COR-L47 (cell line): ENCODE measurements at places on chromosomes 16 and 17.

- DNase-seq = no peak
Observed at GRCh38 chr16:87694441-87695125, 71.2 kb downstream of the KLHDC4 start.

DNA sequence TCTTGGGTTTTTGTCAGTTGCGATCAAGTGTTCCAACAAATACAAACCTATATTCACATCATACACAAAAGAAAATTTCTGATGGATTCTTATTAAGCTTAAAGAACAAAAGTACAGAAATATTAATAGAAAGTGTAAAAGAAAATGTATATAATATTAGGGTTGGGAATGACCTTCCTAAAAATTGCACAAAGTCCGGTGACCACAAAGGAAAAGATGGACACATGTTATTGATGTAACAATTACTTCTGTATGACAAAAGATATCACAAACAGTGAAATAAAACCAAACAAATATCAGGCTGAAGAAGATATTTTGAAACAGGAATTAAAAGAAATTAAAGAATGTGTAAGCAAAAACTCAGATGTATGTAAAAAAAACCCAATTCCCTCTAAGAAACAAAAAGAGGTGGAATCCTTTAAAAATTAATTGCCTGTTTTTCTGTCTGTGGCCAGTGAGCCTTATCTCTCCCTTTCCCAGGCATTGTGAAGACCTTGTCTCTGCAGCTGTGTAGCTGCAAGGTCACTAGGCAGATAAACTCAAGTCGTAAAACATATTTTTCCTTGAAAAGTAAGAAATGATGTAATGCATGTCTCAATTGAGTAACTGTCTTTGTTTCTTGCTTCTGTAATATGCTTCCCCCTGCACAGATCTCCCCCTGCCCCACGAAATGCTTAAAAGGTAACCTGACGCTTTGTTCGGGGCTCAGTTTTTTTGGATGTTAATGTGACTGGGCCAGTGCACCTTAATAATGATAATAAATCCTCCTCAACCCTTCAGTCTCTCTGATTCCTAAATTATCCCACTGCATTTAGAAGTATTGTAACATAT, 2.8 kb downstream of the ST6GALNAC1 start:
- DNase-seq = no peak

DNA sequence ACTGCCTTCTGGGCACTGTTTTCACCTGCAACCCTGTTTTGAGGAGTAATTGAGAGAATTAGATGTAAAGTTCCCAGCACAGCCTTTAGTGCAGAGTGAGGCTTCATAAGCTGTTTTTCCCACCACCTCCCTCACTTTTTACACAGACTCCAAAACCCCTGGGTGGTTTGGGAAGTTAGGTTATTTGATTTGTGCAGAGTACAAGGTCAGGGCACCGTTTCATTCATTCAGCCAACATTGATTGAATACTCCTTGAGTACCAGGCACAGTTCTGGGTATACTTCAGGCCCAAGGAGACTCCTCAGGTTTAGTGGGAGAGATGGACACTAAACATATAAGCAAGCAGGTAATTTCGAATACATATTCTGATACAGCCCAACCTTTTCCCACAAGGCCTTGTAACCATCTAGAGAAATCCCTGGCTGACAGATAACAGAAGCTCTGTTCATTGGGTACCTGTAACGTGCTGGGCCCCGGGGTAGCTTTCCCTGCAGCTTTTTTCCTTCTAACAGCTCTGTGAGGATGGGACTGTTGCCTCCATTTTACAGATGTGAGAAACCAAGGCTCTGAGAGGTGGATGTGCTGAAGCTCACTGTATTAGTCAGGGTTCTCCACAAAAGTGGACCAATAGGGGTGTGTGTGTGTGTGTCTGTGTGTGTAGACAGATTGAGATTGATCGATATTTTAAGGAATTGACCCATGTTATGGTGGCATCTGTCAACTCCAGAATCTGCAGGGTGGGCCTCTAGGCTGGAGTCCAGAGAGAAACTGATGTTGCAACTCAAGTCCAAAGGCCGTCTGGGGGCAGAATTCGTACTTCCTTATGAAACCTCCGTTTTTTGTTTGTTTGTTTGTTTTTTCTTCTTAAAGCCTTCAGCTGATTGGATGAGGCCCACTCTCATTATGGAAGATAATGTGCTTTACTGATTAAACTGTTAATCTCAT, 234.7 kb downstream of the SNX29 start:
- no peak for DNase-seq

DNA sequence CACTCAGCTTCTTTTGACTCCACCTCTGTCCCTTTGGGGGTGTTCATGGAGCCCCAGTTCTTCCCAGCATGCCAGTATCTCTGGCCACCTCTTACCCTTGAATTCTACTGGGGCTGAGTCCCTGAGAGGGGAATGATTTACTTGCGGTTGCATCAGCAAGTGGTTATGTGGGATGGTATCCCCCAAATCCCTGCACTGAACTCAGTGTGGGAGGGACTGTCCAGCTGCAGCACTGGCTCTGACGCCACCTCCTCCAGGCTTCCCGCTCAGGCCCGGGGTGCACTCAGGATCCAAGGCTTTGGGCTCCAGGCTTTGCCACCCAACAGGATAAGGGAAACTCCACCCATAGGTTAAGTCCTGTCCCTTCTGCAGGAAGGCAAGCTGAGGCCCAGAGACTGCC, 21.1 kb upstream of the BRD7 start:
- no peak for DNase-seq

DNA sequence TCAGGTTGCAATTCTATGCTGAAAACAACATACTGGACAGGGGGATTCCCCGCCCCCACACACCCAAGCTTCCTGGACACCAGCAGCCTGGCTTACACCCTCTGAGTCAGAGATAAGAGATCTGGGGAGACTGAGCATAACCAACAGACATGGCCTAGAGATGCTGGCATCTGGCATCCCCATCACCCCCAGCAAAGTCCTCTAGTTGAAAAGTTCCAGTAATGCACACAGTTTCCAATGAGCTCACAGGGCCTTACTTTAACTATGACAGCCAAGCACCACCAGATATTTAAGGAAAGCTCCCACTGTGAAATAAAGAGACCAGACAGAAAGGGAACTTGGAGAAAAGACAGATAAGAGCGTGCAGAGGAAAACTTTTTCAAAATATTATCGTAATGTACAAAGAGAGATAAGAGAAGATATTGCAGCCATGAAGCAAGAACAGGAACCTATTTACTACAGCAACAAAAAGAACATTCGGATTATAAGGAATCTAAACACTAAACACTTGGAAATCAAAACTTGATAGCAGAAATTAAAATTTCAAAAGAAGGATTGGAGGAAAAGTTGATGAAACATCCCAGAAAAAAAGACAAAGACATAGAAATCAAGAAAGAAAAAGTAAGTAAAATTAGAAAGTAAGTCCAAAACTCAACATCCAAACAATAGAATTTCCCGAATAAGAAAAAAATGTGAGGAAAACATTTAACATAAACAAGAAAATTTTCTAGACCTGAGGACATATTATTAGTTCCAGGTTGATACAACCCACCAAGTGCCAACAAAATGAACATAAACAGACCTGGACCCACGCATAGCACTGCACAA, 17.2 kb upstream of the ALOX15 start:
- DNase-seq = no peak

DNA sequence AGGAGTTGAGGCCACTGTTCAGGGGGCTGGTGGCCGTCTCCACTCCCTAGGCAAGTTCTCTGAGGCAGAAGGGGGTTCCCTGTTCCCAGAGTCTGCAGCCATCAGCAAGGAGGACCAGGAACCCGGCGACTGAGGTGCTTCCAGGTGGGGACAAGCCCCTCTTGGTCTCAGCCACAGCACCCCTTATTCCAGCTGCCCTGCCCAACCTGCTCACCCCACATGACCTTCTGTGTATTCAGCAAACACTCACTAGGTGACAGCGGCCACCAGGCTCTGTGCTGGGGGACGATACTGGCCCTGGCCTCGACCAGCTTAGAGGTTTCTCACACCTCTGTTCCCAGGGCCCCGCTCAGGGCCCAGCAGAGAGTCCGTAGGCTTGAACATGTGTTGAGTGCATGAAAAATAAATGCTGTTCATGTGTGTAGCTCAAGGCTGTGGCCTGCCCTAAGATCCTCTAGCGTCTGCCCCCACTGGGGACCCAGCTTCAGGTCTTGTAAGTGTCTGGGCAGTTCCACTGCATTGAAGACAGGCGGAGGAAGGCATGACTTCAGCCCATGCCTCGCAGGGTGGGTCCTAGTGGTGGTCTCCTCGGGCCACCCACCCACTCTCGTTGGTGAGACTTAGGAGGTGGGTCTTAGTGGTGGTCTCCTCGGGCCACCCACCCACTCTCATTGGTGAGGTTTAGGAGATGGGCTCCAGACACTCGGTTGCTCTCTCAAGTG, 44.2 kb downstream of the NT5M start:
- no peak for DNase-seq

GRCh38 chr17:79220713-79221291, 146.2 kb downstream of the ENGASE start:
- no peak for DNase-seq

DNA sequence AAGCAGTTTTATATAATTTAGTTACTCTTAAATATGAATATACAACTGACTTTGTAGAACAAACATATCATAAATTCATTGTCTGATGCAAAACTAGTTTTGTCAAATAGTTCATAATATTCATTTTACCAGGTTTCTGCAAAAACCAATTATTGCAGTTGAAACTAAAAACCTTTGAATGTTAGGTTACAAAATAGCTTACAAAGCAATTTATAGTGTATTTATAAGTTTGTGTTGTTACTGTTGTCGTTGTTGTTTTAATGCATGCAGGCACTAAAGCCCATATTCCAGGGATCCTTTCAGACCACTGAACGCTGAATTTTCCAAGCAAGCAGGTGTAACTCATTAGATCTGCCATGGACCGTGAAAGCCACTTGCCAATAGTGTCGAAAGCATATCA, 427.6 kb downstream of the ZFHX3 start:
- DNase-seq = no peak

DNA sequence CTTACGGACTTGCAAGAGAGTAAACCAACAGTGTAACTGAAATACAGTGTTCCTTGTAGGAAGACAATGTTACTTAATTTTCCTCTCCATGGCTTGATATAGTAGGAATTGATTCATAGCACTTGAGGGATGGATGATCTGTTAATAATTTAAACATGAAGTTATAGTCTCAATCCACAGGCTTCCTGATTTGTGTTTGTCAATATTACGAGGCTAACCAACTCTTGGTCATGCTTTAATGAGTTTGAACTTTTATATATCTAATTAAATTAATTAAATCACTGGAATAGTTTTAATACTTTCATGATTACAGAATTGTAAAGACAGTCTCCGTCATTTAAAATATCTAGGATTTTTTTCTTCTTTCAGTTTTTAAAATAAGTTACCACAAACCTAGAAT, 112.0 kb upstream of the HAS3 start:
- DNase-seq = no peak
